ENCODE measurements at places on chromosomes 2 and 18.

GRCh38 chr18:36597636-36598035 is 231.2 kb downstream of the TPGS2 start:
- DNase-seq: no peak

- peak; percentile 83 for DNase-seq
Observed at GRCh38 chr18:55300421-55300935, 287.5 kb downstream of the TCF4 start.

GRCh38 chr2:180258041-180258537 is 251.0 kb upstream of the CWC22 start:
- DNase-seq: no peak

DNA sequence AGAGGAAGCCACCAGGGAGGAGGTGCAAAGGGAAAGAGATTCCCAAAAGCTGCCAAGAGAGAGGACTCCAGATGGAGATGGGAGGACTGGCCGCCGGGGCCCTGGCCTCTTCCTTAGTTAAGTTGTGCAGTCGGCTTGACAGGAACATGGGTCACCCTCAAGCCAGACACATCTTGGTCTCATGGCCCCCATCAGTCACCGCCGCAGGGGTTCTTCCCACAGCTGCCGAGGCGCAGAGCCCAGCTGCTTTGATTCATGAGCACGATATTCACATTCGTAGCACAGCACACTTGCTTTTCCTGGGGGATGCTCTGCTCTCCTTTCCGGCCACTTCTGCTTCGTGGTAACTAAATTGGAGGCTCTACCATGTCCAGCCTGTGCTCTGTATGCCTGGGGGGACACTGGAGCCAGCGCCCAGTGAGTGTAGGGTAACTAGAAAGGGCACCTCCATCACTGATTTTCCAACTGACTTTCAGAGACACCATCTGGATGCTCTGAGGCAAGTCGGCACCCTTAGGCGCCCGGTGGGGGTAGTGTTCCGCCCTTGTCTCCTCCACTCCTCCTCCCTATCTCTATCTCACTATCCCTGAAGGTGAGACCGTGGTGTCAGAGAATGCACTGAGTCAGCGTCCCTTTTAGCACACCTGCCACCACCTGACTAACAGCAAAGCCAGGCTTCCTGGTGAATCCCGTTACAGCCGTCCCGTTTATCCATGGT is 13.3 kb downstream of the TWIST2 start:
- DNase-seq: no peak
